ENCODE measurements at places on chromosomes 1 and 21.

- DNase-seq = no peak
These were observed 1.4 kb downstream of the FOXD2 start for GRCh38 chr1:47439017-47439818.

GRCh38 chr1:61372944-61373343 is 290.6 kb downstream of the NFIA start:
- DNase-seq = no peak

- no peak for DNase-seq
These were observed 125.8 kb downstream of the SLC45A1 start for GRCh38 chr1:8443558-8444194.

- peak; percentile 61 for DNase-seq
These were observed at the start of gene ARHGEF2 for GRCh38 chr1:155978325-155978972. Gene ARHGEF2 (minus strand): TSS chr1:155978547. CDS start chr1:155978427, 120 bp downstream.

DNA sequence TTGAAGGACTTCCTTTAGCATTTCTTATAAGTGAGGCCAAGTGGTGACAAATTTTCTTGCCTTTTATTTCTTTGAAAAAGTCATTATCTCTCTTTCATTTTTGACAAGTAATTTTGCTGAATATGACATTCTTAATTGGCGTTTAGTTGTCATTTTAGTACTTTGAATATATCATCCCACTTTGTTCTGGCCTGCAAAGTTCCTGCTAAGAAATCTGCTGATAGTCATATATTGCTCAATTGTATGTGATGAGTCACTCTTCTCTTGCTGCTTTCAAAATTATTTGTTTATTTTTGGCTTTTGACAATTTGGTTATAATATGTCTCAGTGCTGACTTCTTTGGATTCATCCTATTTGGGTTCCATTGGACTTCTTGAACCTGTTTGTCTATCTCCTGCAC is 312.6 kb downstream of the DUSP10 start:
- DNase-seq = no peak

DNA sequence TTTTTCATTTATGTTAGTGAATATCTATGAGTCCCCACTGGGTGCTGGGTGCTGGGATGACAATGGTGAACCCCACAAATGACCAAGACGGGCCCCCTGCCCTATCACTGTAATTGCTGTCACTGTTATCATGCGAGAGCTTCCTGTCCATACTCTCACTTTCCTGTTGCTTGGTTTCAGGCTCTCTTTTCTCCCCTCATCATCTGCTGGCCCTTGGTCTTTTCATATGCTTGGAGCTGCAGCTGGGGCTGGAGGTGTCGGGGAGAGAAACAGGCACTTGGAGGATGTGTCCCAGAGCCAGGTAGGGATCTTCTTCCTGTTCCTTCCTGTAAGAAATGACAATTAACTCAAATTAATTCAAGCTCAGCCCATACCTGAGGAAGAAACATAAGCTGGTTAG is 348.0 kb downstream of the PTPRU start:
- no peak for DNase-seq

DNA sequence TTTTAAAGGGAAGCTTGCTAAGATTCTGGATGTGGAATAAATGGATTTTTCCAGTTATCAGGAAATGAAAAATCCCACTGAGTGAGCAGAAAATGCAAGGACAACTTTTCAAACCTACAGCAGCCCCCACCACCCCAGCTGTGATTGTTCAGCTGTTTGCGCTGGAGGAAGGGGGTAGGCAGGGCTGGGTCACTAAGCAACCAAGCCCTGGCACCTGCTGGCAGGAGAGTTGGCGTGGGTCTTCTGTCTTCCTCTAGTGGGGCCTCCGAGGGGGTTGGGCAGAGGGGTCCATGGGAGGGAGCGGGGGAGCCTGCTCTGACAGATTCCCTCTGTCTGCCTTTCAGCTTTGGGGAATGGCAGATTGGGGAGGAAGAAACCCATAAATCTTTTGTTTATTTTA is 45.3 kb downstream of the EIF2D start:
- no peak for DNase-seq

DNA sequence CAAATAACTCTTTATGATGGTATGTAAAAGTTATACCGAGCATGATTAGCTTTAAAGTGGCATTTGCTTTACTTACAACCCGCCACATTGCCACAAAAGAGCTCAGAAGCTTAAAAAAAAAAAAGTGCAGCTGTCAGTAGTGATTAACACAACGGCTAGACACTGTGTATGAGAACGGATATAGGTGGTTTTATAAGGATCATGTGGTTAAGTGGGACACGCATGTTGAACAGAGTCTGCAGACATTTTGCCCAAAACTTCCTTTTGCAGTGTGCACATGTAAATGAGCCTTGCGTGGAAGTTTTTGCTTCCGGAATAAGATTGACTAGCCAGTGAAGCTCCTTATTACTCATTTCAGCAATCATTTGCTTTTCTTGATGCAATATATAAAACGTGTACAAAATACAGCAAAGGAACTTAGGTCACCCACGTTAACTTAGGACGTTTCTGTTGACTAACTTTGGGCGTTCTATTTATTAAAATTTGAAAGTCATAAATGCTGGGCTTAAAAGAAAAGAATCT is 58.7 kb upstream of the RGS1 start:
- peak; percentile 35 for DNase-seq

DNA sequence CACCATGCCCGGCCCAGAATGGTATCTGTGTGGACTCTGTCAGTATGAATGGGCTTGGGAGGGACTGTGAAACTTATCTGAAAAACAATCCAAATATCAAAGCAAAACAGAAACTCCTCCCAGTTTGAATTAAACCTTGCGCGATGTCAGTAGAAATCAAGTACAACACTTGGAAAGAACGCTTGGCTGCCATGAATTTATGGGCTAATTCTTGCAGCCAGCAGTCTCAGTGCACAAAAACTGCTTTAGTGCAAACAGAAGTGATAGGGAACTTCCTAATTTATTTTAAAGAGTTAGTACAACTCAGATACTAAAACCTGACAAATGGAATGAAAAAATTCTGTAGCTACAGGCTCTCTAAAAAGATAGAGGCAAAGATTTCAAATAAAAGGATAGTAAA is 8.5 kb downstream of the CLCA1 start:
- no peak for DNase-seq

GRCh38 chr1:37274486-37274885 is 199.9 kb upstream of the ZC3H12A start:
- DNase-seq = no peak

DNA sequence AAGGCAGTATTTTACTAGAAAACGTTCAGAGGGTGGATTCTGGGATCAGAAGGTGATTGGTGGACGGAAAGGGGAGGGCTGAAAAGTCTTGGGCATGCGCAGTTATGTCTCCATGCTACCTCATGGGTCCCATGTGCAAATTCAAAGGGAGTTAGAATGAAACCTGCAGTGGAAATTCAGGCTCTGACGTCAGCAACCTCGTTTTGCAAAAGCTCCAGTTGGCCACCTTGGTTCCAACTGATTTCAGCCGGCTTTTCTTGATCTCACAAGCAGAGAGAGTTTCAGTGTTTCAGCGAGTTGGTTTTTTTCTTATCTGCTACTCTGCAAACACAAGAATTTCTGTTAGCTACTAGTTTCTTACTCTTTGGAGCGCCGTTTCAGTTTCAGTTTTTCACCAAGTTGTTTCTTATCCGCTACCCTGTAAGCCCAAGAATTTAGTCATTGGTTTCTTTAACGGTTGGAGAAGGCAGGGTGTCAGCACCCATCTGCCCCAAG is 69.8 kb upstream of the PGBD5 start:
- no peak for DNase-seq

DNA sequence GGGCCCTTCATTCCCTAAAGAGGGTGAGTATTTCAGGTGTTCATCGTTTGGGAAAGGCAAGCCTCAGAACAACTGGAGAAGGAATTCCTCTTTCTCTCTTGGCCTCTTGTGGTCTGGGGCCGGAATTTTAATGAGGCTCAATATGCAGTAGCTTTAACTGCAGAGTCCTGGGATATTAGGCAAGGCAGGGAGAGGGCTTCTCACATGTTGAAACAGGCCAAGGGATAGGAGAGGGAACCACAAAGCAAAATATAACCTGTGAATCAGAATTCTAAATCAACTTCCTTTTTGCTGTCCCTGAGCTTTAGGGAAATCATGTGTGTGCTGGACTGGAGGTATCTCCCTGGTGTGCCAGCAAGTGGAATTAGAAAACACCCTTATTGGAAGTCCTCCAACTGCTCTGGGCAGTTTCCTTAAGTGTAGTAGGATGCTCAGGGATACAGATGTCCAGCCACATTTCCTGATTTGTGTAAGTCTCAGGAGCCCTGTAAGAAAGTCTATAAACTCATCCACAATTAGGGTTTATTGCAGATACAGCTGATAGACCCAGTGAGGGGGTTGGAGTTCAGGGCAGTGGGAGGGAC is 215.8 kb upstream of the ZRANB2 start:
- DNase-seq = no peak

- DNase-seq = no peak
These were observed 151.2 kb downstream of the NRIP1 start for GRCh38 chr21:14913638-14914037.

DNA sequence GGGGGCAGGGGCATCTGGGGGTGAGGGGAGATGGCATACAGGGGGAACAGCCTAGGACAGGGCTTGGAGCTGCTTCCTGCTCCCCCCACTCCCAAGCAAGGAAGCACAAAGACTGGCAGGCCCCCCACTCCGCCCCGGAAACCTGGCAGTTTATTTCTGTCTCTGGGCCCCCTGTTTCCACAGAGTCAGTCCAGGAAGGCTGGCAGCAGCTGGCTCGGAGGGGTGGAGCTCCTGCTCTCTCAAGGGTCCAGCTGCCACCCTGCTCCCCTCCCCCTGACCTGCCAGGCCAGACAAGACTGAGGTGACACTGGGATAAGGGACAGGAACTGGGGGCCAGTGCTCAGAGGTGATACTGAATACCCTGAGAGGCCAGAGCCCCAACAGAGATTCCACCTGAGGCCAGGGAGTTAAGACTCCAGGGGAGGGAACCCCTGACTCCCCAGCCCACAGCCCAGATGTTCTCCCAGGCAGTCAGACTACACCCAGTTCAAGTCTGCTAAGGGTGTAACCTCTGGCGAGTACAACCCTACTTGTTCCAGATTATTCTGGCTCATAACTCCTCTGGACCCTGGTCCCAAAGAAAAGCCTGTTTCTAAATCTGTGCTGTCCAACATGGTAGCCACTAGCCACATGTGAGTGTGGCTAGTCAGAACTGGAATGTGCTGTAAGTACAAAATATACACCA is 26.3 kb downstream of the AHDC1 start:
- no peak for DNase-seq

- no peak for DNase-seq
These were observed 5.0 kb downstream of the IGSF21 start for GRCh38 chr1:18112611-18113010.

GRCh38 chr1:42886800-42887199 is 40.4 kb downstream of the ZNF691 start:
- DNase-seq = no peak

DNA sequence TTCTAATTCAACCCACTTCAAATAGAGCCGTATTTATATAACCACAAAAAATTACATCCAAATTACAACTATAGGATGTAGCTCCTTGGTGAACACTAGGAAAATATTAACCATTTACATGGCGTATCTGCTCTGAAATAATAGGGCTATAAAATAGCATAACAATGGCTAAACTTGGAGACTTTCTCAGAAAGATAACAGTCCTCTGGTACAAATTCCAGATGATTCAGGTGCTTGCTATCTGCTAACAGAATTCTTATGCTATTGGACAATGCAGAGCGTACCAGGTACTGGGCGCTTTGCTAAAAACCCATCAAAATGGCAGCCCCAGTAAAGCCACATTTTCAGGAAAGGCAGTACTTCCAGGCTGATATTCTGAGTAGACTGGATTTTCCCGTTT is 209.7 kb upstream of the C8B start:
- no peak for DNase-seq

DNA sequence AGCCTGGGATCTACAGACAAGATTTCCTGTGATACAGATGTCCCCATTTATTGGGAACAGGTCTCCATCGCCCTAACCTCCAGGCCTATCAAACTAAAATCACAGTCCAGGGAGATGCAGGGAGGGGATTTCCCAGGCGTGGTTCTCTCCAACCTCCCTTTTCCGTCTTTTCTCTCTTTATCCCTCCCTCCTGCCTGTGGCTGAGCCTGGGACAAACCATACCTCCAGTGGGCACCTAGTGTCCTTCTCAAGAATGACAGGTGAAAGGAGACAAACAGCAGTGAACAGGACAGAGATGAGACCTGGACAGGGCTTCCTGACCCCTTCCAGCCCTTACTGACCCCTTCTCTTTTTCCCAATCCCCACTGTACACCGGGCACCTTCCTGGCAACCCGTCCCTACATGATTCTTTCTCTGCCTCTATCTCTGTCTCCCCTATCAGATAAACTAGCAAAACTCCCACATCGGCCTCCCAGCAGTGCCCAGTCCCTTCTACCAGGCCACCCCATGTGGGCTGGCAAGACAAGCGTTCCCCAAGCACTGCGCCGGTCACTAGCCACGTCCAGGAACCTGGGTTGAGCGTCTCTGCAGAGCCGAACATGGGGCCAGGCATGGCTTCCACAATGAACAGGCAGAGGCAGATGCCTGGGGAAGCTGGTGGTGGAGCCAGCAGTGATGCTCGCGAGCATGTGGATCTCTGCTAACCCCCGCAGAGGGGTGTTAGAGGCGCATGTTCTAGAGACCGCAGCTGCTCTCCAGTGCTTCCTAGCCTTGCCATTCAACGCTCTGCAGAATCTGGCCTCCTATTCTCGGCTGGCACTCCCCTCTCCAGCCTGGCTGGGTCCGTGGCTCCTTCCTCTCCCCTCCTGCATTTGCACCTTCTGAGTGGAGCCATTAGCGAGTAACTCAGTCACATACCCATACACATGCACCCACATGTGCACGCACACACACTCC is 54.7 kb downstream of the ELK4 start:
- no peak for DNase-seq

- no peak for DNase-seq
These were observed at the start of gene MR1 for GRCh38 chr1:181033799-181034451. Gene MR1 (plus strand): TSS chr1:181033983. CDS start chr1:181034008, 25 bp downstream.

- no peak for DNase-seq
These were observed 14.3 kb upstream of the CD34 start for GRCh38 chr1:207925210-207925609.

DNA sequence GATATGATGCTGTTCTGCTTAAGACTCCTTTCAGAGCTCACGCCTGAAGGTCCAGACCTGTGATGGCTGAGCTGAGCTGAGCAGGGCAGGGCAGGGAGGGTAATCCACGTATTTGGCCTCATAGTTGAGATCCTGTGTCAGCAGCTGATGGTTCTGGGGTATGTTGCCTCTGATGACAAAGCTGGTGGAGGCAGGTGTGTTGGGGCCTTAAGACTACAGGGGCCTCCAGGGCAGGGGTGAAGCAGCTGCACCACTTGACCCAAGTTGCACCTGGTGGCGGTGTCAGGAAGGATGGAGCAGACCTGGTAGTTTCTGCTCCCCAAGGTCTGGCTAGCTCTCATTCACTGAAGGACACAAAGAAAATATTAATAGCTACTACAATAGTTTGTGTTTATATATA is 57.0 kb downstream of the FCRL5 start:
- DNase-seq = no peak

- no peak for DNase-seq
These were observed 138.8 kb downstream of the VPS13D start for GRCh38 chr1:12368646-12369045.

- DNase-seq = peak; percentile 48
These were observed 161.4 kb downstream of the SLC35F3 start for GRCh38 chr1:234065794-234066447.

Measured in stimulated activated CD8-positive, alpha-beta memory T cell treated with anti-CD3 and anti-CD28 coated beads, Interleukin-4, amount 100 ng/mL, for 4 hours (primary cell).